AG09319 (cell line): ENCODE measurements at places on chromosomes 3 and 15.

- no peak for DNase-seq
These were observed 46.4 kb downstream of the BLM start for GRCh38 chr15:90763366-90764099.

- no peak for DNase-seq
These were observed 25.6 kb upstream of the LCTL start for GRCh38 chr15:66591322-66591862.

DNA sequence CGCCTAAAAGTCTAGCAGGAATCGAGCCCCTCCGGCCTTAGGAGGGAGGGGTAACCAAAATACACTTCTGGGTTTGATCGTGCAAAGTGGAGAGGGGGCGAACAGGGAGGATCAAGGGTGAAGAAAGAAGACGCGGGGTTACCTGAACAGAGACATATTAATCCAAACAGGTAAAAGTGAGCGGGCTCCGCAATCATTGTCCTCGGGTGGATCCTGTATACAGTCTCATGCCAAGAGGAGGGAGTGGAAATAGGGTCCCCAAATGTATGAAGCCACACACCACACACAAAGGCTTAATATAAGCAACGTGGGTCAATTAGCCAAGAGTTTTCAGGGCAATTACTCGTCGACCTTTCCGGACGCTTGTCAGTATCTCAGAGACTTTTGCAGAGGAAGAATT, 749.5 kb downstream of the ROBO1 start:
- DNase-seq, result no peak

DNA sequence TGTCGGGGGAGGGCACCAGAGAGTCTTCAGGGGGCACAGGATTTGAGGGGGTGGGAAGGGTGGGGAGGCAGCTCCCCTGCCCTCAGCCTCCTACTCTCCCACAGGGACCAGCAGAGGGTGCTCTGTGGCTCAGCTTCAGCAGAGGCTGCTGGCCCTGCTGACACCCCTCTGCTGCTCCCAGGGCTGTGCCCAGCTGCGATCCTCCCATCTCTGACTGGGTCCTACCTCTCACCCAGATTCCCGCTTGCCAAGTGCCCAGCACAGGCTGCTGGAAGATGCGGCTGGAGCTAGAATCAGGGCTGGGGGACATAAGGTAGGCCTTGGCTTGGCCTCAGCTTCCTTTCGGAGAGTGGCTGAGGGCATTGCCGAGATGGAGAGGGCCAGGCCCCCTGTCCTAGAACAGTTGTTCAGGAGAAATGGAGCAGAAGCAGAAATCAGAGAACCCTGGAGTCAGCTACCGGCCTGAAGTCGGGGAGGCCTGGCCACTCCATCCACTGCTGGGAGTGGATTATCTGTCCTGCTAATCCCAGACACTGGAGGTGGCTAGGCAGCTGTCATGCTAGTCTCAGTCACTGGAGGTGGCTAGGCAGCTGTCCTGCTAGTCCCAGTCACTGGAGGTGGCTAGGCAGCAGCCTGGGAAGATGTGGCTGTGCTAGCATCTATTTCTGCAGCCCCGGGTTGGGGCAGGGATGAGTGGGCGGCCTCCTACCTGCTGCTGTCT, 3.9 kb downstream of the GRM2 start:
- DNase-seq, result no peak

- no peak for DNase-seq
These were observed 18.6 kb upstream of the ST8SIA2 start for GRCh38 chr15:92375057-92375456.

- DNase-seq, result peak; percentile 12
These were observed 47.4 kb downstream of the TJP1 start for GRCh38 chr15:29774900-29775299.

DNA sequence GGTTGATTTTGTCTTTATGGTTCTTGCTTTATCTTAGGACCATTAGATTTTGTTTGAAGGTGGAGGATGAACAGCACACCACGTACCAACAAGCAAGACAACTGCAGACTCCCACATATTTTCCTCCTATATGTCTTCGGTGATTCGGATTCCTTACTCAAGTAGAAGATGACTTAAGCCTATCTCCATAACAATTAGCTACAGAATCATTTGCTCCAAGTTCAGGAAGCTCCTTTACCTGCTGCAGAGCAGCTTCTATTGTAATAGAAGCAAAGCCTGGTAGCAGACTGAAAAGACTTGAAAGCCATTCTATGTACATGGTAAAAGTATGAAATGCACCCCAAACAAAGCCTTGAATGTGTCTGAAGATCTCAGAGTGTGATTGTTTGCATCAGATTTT, 229.0 kb downstream of the SOX2 start:
- DNase-seq, result no peak

DNA sequence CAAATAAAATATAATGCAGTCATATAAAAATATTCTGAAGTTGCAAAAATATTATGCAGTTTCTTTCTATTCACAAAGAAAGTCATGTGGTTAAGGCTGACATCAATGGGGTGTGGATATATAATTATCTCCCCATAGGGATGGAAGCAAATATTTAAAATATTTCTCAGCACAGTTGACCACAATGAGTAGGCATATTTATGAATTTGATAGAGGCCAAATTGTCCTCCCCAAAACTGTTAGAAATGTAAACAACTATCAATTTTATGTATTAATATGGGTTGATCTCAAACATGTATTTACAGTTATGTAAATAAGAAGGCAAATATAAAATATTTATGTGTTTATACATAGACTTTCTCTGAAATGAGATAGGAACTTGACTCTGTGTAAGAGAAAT, 246.0 kb upstream of the CBLB start:
- DNase-seq, result no peak

- no peak for DNase-seq
These were observed 11.6 kb downstream of the PLA1A start for GRCh38 chr3:119609301-119609700.

DNA sequence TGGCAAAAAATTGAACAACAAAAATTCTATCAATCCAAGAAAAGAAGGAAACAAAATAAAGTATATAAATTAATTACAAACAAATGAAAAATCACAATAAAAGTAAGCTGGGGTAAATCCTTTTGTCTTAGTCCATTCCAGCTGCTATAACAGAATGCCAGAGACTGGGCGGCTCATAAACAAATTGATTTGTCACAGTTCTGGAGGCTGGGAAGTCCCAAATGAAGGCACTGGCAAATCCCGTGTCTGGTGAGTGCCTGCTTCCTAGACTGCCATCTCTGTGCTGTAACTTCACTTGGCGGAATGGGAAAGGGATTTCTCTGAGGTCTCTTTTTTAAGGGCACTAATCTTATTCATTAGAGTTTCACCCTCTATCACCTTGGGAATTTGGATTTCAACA, 53.6 kb upstream of the RPL35A start:
- no peak for DNase-seq

DNA sequence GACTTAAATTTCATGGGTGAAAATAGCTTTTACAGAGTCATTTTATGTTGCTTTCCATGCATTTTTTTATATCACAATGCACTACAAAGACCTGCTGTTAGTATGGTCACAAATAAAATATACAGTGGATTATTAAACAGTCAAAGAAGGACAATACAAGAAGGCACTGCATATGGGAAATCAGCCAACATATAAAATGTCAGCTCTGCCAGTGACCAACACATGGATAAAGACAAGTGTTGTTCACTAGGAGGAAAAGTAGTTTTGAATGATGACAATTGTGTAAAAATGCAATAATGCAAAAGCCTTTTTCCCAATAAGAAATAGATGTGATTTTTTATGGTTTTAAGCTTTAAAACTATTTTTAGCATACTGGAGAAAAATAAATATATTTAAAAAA, 425.3 kb upstream of the CBLB start:
- DNase-seq, result no peak

GRCh38 chr15:66625974-66626373, 60.2 kb upstream of the LCTL start:
- no peak for DNase-seq

DNA sequence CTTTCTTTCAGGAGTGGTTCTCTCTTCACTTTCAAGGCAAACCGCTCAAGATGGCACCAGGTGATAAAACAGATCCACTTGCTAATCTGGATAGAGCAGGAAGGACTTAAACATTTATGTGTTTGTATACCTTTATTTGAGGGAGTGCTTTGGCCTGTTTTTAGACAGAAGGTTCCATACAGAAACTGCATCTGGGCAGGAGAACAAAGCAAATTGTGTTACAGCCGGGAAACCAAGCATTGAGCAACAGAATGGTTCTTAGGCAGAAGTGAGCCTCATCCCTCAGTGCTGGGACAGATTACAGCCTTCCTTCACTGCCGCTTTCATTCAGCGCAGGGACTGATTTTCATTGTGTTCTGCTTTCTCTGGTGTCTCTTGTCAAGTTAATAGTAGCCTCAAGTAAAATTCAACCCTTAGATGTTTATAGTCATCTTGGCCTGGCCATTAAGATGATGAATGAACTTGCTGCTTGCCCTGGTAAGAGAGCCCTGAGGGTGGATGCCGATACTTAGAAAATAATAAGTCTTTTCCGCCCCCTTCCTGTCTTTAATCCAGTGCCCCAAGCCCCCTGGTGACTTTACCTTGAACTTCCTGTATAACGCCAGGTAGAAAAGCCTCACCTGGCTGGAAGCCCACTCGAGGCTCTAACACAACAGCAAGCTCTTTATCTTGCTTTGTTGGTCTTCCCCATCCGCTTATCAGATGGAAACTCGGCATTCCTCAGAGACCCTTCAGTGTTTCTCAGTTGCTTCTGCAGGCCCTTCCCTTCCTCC, 168.0 kb upstream of the CTDSPL start:
- no peak for DNase-seq

DNA sequence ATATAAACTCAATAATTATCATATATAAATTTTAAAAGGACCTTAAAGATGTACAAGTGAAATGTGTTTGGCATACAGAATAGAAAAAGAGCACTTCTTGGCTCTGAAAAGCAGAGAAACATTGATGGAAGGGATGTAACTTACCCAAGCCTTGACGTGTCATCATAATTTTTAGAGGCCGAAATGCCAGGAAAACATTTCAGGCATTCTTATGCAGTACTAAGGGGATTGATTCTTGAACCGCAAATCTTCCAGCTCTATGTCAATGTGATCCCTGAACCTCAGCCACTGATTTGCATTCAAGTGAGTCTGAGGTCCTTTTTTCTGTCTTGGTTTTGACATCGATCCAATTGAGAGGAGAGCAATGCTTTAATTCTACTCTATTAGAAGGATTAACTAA, 97.8 kb downstream of the CLDN1 start:
- no peak for DNase-seq

GRCh38 chr3:153285194-153285641, 123.2 kb downstream of the RAP2B start:
- no peak for DNase-seq

- no peak for DNase-seq
These were observed 38.4 kb downstream of the ITPR1 start for GRCh38 chr3:4531478-4532025.

- no peak for DNase-seq
These were observed 65.4 kb downstream of the BOC start for GRCh38 chr3:113276751-113277080.

DNA sequence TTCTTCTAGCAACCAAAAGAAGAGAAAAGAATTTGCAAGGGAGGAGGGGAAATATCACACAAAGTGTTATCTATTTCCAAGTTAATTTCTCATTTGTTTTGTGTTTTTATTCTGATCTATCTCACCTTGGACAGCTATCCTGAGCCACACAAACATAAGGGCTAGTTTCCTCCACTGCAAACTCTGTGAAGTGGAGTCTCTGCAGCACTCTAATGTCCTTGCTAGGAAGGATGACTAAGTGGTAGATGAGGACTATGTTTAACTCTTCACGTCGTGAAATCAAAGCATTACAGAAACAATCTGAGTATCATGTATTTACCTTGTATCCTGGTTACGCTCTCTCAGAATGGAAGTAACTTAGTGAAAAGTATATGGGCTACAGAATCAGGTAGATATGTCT, 33.9 kb upstream of the CHRM5 start:
- no peak for DNase-seq

DNA sequence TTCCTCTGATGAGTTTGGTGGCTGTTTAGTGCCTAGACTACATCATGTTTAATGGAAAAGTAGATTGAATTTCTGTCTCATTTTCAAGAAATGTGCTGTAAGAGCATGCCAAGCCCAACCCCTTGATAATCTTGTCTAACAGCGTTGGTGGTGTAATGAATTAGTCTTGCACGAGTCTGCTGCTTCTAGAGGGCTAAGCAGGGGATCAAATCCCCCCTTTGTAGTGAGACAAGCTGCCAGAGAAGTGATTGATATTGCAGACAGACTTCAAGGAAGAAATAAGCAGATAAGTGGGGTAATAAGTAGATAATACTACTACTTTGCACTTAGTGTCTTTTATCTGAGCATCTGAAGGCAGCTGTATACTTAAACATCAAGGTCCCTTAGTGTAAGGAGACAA, 141.4 kb downstream of the TP63 start:
- no peak for DNase-seq

GRCh38 chr15:77138167-77138522, 67.2 kb upstream of the TSPAN3 start:
- DNase-seq, result no peak

DNA sequence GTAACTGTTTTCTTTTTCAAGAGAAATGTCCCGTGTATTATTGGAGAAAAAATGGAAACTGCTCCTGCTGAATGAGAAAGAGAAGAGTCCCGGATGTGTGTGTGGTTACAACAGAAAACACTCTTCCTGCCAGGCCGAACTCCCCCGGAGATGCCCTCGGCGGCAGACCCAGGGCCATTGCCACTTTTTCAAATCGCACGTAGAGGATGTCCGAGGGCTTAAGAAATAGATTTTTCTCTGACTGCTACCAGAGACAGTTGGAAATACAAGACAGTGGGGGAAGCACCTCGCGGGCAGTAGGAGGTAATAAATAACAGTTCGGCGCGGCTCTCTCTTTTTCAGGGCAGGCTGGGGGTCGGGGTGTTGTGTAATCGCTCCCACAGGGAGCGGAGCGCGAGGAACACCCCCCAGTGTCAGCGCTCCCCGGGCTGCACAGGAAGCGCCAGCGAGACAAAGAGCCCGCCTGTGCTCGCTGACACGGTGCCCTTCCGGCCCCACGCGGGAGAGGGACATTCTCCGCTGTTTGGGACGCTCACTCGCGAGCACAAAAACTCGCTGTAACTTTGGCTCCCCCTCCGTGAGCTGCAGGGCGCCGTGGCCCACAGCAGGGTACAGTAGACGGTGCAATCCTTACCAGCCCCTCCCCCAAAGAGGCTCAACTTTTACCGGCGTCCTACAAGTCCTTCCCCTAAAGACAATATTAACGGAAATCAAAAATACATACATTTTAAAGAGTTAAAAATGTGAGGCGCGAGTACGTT, 1.1 kb downstream of the VGLL4 start:
- peak; percentile 43 for DNase-seq

GRCh38 chr15:66115568-66116206, 137.9 kb downstream of the MEGF11 start:
- no peak for DNase-seq

GRCh38 chr3:30500666-30501399, 105.6 kb upstream of the TGFBR2 start:
- no peak for DNase-seq

GRCh38 chr15:84987949-84988624, 6.4 kb downstream of the PDE8A start:
- DNase-seq, result no peak

GRCh38 chr3:105877336-105877910, 8.6 kb upstream of the CBLB start:
- DNase-seq, result no peak

- DNase-seq, result no peak
These were observed 40.6 kb downstream of the LYZL4 start for GRCh38 chr3:42369832-42370231.
